ENCODE measurements at places on chromosomes 1 and 21.

- no peak for DNase-seq
Observed at GRCh38 chr1:77484334-77484733, 198.1 kb downstream of the ZZZ3 start.

DNA sequence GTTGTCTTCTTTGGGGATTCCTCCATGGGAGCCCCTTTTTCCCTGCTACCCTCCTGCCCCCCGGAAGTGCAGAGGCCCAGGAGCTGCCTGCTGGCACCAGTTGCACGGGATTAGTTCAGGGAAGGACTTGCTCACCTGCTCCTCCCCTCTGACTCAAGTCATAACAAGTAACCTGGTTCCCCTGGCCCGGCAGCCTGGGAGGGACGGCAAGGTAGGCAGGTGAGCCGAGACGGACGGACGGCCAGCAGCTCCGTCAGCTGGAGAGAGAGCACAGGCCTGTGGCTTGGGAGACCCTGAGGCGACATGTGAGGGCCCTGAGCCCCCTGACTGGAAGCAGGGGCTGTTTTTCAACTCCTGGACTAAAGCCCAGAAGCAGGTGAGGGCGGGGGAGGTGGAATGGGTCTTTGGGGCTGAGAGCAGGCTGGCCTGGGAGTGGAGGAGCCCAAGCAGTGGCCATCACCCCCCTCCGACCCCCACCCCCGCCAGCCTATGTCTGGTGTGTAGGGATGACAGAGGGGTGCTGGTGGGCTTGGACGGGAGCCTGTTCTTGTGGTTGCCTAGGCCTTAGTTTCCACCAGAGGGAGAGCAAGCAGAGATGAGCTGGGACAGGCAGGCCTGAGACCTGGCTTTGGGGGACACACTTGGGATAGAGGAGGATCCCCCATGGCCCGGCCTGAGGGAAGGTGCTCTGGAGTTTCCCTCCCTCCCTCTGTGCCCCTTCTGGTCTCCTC is at the start of gene INAVA:
INAVA (plus strand) TSS at position 189 of the 731 bp plus-strand sequence. CDS start 3,501 bp downstream, outside the sequence.
- DNase-seq, result no peak

DNA sequence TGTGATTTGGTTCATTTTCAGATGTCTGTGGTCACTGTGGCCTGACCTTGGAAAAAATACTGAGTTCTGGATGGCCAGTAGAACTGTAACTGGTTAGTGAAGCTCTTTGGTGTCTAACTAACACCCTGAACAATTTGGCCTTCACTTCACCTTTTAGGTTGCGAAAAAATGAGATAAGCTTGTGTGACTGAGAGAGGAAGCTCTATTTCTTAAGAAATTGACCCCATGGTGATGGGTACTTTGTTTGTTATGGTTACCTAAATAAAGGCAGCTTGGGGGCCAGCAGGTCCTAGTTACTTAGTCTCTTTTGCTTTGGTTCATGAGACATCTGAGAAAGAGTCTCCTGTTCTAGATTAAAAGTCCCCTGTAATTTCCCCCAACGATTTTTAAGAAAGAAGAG is 181.6 kb downstream of the ZNF326 start:
- no peak for DNase-seq

DNA sequence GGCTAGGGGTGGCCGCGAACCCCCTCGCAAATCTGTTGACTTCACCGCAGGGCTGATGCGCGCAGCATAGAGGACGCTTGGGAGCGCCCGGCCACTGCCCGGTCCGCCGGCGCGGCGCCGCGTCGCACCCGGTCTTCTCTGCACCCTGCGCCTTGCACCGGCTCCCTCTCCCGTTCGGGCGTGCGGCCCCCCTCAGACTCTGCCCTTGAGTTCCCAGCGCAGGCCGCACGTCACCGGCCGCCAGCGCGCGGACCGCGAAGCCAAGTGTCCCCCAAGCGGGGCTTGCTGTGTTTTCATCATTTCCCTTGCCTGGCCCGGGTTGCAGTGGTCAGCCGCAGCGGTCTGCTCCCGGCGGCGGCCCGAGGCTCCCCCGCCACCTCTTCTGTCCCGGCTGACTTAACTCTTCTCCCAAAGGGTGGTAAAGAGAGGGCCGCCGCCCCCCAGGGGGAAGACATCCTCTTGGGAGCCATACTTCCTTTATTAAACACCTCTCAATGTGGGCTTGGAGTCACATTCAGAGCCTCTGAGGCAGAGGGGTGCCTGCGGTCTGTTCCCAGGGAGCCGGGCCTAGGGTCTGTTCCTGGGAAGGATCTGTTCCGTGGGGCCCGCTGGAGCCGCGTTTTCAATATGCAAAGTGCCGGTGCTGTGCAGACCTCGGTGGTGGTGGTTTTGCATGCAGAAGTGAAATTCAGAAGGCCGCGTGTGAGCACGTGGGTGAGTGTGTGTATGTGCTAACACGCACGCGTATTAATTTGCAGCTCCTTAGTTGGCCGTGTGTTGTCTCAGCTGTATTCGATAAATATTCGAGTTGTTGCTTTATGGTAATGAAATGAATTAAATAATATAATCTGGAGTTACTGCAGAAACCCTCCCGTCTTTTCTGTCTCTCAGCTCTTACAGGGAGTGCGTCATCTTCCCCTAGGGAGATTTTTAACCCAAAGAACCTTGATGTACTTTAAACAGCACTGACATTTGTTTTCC is 17.6 kb downstream of the PBX1 start:
- no peak for DNase-seq

DNA sequence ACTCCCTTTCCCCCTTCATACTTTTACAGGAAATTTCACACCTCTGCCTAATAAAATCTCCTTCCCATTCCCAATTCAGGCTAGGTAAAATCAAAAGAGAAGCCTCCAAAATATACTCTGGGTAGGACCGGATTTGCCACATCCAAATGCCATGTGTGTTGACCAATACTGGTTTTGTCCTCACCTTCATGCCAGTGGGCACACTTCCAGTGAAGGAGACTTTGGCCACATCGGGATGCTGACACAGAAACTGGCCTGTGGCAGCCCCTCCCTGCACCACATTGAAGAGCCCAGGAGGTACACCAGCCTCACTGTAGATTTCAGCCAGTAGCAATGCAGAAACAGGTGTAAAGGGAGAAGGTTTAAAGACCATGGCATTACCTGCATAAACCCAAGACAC is 18.1 kb downstream of the ALDH9A1 start:
- no peak for DNase-seq

DNA sequence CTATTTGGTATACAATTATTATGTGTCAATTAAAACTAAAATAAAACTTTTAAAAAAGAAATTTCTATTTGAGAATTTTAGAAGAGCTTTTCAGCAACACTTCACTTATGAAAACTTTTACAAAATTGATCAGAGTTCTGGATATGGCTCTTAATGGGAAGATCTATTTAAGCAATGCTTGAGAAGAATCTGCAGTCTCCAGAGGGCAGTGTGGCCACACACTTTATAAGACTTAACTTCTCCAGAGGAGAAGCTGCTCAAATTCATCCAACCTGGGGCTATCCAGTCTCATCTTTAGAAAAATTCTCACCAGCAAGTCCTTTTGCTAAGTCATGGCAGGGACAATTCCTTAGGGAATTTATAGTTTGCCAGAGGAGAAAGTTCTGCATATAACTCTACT is 25.2 kb upstream of the AGO1 start:
- no peak for DNase-seq
